Hindlimb muscle (tissue), 1 donor: ENCODE measurements at places on chromosomes 1 and 21. TPM values are rescaled to one million over a fixed set of nuclear protein-coding genes. Genes with fewer than 3 reads are reported as not detected.

- DNase-seq: no peak
These were observed 7.3 kb downstream of the CSF1 start for GRCh38 chr1:109917768-109918606.

DNA sequence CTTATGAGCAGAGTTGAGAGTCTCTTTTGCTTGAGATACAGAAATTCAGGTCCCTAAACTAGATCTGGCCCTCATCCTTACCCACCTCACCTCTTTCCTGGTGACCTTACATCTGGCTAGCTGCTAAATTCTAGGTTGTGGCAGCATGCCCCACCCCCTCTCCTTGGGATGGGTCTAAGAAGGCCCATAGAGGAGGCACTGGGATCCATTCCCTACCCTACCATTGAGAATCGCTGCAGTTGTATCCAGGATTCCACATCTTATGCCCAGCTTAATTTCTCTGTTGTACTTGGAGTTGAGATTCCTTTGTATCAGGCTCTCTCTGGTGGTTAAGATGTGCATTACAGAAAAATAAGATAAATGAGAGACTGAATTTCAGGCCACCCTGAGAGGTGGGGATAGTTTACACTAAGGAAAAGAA, 9.5 kb upstream of the TMEM39B start:
- peak; percentile 44 for DNase-seq

The LIX1L gene
- 25.5 TPM for polyA plus RNA-seq

DNA sequence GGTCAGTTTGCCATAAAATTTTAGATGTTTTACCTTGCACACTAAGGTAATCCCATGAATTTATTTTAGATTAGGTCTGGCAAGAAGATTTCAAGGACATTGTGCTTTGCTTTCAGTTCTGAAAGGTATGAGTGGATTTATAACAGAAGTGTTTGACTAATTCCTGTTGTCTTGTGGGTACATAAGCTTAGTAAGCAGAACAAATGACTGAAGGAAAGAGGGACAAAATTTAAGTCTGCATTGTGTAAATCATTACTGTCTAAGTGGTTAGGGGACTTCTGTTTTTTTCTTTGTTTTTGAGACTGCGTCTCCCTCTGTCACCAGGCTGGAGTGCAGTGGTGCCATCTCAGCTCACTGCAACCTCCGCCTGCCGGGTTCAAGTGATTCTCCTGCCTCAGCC, 60.1 kb downstream of the PKN2 start:
- no peak for DNase-seq

GRCh38 chr1:184113251-184113650, 61.7 kb downstream of the TSEN15 start:
- DNase-seq: no peak

The HRNR gene
- polyA plus RNA-seq: 0.09 TPM

DNA sequence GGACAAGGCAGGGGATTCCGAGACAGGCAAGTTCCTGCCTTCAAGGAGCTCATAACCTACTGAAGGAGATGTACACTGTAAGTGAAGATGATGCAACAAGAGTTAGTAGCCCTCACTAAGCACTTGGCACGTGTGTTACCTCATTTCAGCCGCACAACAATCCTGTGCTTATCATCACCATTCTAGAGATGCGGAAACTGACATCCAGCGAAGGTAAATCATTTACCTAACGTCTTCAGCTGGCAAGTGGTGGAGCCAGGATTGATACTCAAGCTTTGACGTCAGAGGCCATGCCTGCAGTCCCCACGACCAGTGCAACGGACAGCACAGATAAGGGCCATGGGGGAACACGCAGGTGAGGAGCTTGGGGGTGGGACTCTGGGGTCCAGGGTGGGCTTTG, 2.9 kb upstream of the UBXN10 start:
- no peak for DNase-seq

- no peak for DNase-seq
These were observed 2.2 kb downstream of the IKBKE start for GRCh38 chr1:206472454-206472853.

GRCh38 chr1:42834803-42835202, 11.6 kb upstream of the ZNF691 start:
- DNase-seq: no peak

GRCh38 chr1:246309247-246309884, 197.7 kb downstream of the SMYD3 start:
- no peak for DNase-seq

The ADORA1 gene
- 8.2 TPM for polyA plus RNA-seq

DNA sequence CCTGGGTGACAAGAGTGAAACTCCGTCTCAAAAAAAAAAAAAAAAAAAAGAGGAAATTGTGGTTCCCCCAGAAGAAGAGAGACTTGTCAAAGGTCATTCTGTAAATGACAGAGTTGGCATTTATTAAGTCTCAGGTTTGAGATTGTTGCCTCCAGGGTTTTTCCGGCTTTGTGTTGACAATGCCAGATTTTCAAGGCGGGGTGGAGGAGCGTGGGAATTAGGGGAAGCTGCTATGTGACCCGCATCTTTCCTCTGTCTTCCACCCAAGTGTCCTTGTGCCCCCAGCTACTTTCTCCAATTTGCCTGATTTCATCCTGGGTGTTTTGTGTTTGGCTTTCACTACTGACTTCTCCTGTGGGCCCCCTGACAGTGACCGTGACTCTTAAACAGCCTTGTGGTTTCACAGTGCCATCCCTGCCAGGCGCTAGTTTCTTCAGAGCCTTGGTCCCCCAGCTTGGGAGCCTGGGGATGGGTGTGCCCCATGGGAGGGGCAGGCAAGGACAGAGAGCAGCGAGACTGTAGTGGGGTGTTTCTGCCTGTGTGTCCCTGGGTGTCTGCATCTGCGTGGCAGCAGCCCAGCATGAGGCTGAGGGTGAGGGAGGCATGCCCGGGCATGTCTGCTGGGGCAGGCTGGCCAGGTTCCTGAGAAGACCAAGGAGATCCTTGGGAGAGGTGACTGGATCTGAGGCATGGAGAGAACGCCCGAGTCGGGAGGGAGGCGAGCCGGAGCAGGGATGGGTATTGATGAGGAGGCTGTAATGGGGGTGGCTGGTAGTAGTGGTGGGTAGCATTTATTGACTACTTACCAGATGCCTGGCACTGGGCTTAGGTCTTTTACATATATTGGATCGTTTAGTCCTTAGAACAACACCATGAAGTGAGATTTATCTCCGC, 46.3 kb downstream of the IER5 start:
- no peak for DNase-seq

DNA sequence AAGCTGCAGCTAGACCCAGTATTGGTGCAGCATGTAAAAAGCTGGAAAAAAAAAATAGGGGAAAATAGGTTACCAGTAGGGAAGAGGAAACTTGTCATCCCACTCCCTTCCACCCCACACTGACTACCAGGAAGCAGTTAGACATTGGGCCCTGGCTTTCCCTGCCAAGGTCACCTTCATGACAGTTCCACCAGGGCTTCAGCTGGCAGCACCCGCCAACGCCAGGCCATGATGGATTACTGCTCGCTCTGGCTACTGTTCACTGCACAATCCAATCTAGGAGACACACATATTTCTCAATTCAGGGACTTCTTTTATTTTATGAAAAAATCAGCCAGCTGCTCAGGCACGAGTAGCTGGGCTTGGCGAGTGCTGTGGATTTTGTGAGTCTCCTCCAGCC, 127.7 kb downstream of the DMRTA2 start:
- no peak for DNase-seq

The CAPN8 gene
- not detected for polyA plus RNA-seq

DNA sequence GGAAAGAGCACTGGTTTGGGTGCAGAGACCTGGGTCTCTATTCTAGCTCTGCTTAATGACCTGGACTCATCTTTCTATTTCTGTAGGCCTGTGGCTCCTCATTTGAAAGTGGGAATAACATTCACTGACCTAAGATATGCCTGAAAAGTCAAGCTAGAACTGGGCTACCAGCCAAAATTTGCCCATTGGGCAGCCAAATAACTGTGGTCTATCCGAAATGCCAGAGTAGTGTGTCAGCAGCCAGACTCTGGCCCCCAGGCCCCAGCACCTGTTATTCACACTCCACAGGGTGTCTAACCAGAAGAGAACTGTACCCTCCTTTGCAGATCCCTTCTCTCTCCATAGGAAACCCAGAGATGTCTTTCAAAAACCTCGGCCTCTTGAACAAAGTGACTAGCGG, 12.6 kb downstream of the DAB1 start:
- no peak for DNase-seq

The VWA5B1 gene
- polyA plus RNA-seq: 0.15 TPM

DNA sequence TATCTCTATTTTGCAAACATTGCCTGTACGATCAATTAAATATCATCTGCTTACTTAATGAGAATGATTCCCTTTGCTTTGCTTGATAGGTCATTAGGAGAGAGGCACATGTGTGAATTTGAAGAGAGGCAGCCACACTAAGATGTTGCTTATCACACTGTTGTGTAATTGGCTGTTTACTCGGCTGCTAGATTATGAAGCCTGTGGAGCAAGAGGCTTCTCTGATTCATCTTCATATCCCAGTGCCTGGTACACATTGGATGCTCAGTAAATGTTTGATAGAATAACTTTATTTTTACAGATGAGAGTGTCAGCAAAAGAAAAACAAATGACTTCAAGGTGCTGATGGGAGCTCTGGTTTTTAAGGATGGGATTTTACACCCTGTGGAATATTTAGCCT, 156.2 kb upstream of the C8B start:
- no peak for DNase-seq

GRCh38 chr21:23507501-23507900, 2099.8 kb downstream of the MRPL39 start:
- DNase-seq: no peak

DNA sequence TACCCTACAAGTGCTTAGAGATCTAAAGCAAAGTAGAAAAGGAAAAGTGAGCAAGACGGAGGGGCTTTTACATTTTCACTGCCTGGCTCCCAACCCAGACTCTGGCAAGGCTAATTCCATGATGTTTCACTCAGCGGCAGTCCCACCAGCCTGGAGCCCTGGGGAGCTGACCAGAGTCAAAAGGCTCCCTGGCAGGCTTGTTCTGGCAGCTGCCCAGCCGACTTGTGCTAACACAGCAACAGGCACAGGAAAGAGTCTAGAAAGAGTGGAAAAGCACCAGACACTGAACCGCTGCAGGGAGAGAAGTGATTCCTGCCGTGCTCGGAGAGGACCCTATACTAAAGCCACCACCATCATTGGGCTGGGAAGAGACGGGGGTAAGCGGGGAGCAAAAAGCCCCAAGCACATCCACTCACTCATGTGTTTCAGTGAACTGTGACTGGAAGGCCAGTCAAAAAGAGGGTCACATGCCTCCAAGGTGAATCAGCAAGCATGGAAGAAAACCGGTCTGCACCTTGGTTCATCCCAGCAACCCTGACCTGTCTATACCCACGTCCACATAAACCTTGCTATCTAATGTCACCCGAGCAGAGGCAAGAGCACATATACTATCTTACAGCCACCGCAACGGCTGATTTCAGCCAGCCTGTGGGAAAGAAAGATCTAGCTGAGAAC, 8.0 kb downstream of the SMIM12 start:
- DNase-seq: no peak

- DNase-seq: no peak
These were observed 3.0 kb downstream of the TCHH start for GRCh38 chr1:152112101-152112884.

DNA sequence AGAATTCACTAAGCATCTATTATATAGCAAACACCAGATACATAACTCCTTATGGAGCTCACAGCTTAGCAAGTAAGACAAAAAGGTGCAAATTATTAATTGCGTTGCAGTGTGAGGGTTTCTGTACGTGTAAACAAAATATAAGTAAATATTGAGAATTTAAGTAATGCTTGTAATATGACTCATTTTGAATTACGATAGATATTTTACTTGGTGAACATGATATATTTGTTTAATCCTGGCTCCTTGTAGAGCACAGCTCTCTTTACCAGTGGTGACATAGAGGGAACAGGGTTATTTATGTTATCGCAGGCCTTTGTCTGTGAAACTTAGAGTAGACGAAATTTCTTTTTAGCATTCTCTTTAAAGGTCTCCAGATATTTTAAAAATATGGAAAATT, 36.4 kb downstream of the LYPLAL1 start:
- DNase-seq: no peak

GRCh38 chr1:241323514-241324195, 33.4 kb downstream of the RGS7 start:
- peak; percentile 33 for DNase-seq

- no peak for DNase-seq
These were observed 108.5 kb upstream of the GADD45A start for GRCh38 chr1:67576474-67576873.

The RGS16 gene
- 8.7 TPM for polyA plus RNA-seq
